ENCODE measurements at places on chromosomes 1 and 21. TPM values are rescaled to one million over a fixed set of nuclear protein-coding genes. Genes with fewer than 3 reads are reported as not detected.
A peak's percentile ranks its signal among the peaks of the same experiment; 100 is the strongest.

The KRTAP13-2 gene
- total RNA-seq: not detected

The SPATA21 gene
- not detected for total RNA-seq

The PRR9 gene
- not detected for total RNA-seq

The APOBEC4 gene
- total RNA-seq: not detected

DNA sequence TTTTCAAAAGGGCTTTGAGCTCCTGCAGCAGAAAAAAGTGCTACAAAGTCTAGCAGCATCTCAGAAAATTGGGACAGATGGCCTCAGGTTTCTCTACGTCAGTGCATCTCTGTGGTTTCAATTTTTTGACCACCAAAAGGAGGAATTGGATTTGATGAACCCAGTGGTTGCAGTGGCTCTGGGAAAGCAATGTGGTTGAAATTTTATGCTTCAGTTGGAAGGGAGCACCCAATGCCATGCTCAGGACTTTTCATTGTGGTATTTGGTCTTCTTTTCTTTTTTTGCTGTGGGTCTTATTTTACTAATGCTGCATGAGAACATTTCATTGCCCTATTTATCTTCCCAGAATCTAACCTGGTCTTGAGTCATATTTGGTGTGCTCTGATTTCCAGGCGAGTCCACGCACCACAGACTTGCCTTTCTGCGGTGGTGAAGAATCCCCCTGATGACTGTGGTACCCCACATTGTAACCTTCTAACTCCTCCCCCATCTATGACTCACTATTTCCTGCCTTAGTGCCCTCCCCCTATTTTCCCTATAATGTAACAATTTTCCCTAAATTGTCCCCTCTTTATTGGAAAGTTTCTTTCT lies 56.7 kb downstream of the S1PR1 start:
- H3K4me1 ChIP-seq: peaks cover 55% of the 10 kb centered on the region
- H3K36me3 ChIP-seq: no peaks in the 10 kb centered on the region
- peaks cover 24% of the 10 kb centered on the region for H3K27me3 ChIP-seq
- no peak for DNase-seq

- no peak for DNase-seq
- H3K36me3 ChIP-seq: no peaks in the 10 kb centered on the region
- no peak overlapping the region for H3K4me3 ChIP-seq
These were observed 14.8 kb downstream of the IL6R start for GRCh38 chr1:154419620-154420571.

DNA sequence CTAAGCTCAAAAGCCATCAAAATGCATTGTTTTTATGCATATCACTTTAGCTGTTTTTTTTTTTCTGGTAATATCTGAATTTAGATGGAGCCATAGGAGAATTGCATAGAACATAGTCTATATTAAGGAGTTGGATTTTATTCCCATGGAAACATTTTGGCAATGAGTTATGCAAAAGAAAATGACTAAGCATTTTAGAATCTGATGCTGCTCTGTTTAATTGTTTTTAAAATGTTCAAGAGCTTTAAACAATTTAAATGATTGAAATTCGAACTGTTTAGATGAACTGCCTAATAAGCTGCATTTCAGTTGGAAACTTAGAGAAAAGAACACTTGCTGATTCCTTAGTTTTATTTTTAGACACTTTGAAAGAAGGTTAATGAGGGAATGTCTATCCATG lies 1531.5 kb upstream of the B3GALT2 start:
- no peak overlapping the region for H3K4me3 ChIP-seq
- no peak overlapping the region for H3K27ac ChIP-seq
- no peaks in the 10 kb centered on the region for H3K4me1 ChIP-seq

- H3K36me3 ChIP-seq: peaks cover 38% of the 10 kb centered on the region
- peak overlapping the region; percentile 94 for H3K27ac ChIP-seq
- peaks cover 36% of the 10 kb centered on the region for H3K4me1 ChIP-seq
These were observed 83.8 kb downstream of the NIBAN1 start for GRCh38 chr1:184890539-184890973.

GRCh38 chr1:46303872-46304326 lies 401 bp downstream of the UQCRH start:
- DNase-seq: no peak
- peaks cover 36% of the 10 kb centered on the region for H3K4me1 ChIP-seq
- H3K36me3 ChIP-seq: peaks cover 49% of the 10 kb centered on the region
- peak overlapping the region; percentile 99 for H3K4me3 ChIP-seq
- H3K27ac ChIP-seq: peak overlapping the region; percentile 97

Measured in activated T-helper 2 cell treated with anti-CD3 and anti-CD28 coated beads, Interferon-gamma antibody, Interleukin-2, Interleukin-4, amounts not matched to agents 10 μg/mL and 5 μg/mL and 100 μg/mL, durations not matched to agents 14 hours and 24 hours and 36 hours (primary cell).